ENCODE measurements at places on chromosomes 4 and X. TPM values are rescaled to one million over a fixed set of nuclear protein-coding genes. Genes with fewer than 3 reads are reported as not detected.

MTNR1A gene
- 1.6 TPM for total RNA-seq

GRCh38 chrX:9285342-9285771 lies 179.5 kb upstream of the TBL1X start:
- no peaks in the 10 kb centered on the region for H3K4me1 ChIP-seq
- DNase-seq, result no peak
- H3K27ac ChIP-seq, result no peak overlapping the region
- H3K4me3 ChIP-seq, result no peak overlapping the region
- H3K36me3 ChIP-seq, result no peaks in the 10 kb centered on the region

ADH1C gene
- 5.8 TPM for total RNA-seq

DNA sequence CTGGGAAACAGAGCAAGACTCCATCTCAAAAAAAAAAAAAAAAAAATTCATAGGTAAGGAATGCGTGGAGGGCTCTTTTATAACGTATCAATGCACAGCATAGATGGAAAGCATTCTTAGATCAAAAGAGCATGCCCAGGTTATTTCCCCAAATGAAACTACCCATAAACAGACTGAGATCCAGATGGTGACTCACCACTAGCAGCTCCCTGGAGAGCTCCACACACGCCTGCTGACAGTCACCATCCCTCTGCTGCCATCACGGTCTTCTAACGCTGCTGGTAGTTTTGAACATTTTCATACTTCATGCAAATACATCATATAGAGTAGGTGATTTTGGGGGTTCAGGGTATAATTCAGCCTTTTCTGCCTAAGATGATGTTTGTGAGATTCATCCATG lies 136.9 kb downstream of the ASMT start:
- H3K27me3 ChIP-seq, result no peaks in the 10 kb centered on the region
- H3K4me1 ChIP-seq, result no peaks in the 10 kb centered on the region
- H3K27ac ChIP-seq, result no peak overlapping the region
- no peak for DNase-seq
- no peak overlapping the region for H3K4me3 ChIP-seq

ETDB gene
- not detected for total RNA-seq

DNA sequence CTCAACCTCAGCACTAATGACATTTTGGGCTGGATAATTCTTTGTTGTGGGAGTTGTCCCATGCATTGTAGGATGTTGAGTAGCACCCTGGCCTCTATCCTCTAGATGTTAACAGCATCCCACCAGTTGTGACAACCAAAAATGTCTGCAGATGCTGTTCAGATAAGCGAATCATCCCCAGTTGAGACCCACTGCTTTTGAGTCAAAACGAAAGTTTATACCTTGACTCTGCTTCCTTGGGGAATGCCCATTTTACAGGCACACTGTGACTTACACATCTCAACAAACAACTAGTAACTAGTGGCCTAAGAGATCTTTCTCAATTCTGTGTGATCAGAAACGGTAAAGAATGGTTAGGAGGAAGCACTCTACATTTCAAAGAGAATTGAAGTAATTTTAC lies 37.0 kb downstream of the SEPSECS start:
- no peaks in the 10 kb centered on the region for H3K27me3 ChIP-seq
- H3K27ac ChIP-seq, result no peak overlapping the region
- H3K4me3 ChIP-seq, result no peak overlapping the region
- no peaks in the 10 kb centered on the region for H3K4me1 ChIP-seq

MXRA5 gene
- 1.9 TPM for total RNA-seq

CHIC2 gene
- total RNA-seq, result 16.5 TPM

- DNase-seq, result peak; percentile 8
- H3K27me3 ChIP-seq, result no peaks in the 10 kb centered on the region
- H3K4me3 ChIP-seq, result no peak overlapping the region
- H3K4me1 ChIP-seq, result no peaks in the 10 kb centered on the region
- H3K27ac ChIP-seq, result no peak overlapping the region
Observed at GRCh38 chr4:6011686-6012085, 6.5 kb downstream of the C4orf50 start.

SOX3 gene
- total RNA-seq, result not detected

DNA sequence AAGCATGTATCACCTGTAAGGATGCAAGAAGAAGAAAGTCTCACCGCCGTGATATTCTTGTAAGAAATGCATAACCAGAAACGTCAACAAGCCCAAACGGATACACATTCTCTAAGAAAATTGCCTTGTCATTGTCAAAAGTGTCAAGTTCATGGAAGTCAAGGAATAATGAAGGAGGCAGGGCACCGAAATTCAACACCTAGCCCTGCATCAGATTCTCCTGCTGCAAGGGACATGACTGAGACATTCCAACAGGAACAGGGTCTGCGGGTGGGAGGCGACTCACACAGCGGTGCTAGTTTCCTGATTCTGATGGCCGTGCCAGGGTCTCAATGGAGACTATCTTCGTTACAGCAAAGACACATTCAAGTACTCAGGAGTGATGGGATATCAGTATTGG lies 26.7 kb downstream of the IRF2 start:
- H3K4me1 ChIP-seq, result no peaks in the 10 kb centered on the region
- H3K4me3 ChIP-seq, result no peak overlapping the region
- no peak for DNase-seq
- H3K36me3 ChIP-seq, result peaks cover 4% of the 10 kb centered on the region
- no peak overlapping the region for H3K27ac ChIP-seq
- no peaks in the 10 kb centered on the region for H3K27me3 ChIP-seq

DNA sequence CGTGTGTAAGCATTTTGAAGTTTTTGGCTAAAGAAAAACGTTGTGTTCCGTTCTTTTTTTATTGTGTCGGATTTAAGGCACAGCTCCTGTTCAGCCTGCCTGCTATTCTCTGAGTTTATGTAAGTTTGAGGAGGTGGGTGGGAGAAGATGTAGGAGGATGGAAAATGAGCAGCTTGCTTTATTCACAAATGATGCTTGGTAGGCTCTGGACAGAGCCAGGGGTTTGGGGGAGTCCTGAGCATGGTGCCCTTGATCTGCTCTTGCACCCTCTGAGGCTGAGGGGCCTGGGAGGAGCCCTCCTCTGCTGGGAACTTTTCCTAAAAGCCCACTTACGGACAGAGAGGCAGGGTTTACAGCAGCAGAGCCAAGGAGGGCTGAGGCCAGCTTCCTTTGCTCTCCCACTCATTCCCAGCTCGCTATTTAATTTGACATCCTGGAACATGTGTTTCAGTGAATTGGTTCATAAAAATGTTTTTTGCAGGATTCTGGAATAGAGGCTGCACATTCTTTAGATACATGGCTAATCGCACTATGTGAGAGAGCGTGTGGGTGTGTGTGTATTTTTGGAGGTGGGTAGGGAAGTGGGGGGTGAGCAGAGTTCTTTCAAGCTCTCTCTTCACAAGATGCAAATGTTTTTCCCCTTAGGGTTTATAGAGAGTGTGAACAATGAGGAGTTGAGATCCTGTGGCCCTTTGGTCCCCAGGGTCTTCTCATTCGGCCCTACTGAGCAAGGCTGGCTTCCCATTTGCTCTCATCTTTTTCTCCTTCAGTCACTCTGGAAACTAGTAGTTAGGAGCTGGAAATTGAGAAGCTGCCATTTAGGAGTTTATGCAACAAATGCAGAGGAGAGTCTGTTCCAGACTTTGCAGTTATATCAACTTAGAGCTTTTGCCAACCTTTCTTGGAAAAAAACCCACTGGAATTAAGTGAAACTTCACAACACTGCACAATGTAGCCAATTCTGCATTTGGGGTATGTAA lies 32.1 kb downstream of the TMEM131L start:
- no peaks in the 10 kb centered on the region for H3K27me3 ChIP-seq
- peaks cover 9% of the 10 kb centered on the region for H3K4me1 ChIP-seq
- no peaks in the 10 kb centered on the region for H3K36me3 ChIP-seq
- no peak overlapping the region for H3K4me3 ChIP-seq
- DNase-seq, result no peak

DNA sequence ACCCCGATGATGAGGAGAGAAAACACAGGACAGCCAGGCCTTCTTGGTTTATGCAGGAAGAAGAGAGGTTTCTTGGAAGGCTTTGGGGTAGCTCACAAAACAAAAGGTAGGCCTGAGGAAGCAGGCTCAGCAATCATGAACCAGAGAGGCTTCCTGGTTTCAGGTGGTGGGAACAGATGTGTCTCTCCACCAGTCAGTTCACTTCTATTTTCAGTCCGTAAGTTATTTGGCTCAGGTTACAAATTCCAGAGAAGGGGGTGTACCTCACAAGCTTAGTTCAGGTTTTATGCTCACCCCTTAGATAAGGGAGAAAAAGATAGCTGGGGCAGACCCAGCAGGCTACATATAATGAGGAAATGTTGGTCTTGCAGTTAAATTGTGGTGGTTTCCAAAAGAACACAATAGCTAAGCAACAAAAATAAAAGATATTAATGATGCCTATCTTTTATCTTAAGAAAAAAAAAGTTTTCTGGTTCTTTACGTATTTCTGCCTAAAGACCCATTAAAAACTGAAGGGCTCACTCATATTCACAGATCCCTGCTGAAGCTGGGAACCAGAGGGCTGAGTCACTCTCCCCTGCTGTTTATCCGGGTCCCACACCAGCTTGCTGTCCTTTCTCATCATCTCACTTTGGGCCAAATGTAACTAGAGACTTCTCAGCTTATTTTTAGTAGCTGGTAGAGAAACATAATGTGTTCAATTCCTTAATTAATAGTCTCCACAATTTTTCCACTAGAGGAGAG lies 177.0 kb downstream of the CAMK2D start:
- H3K36me3 ChIP-seq, result no peaks in the 10 kb centered on the region
- no peaks in the 10 kb centered on the region for H3K27me3 ChIP-seq
- no peak for DNase-seq
- peaks cover 13% of the 10 kb centered on the region for H3K4me1 ChIP-seq
- peak overlapping the region; percentile 14 for H3K27ac ChIP-seq
- H3K4me3 ChIP-seq, result no peak overlapping the region

GRCh38 chr4:7364979-7365378 lies 69.8 kb downstream of the PSAPL1 start:
- H3K36me3 ChIP-seq, result no peaks in the 10 kb centered on the region
- H3K4me1 ChIP-seq, result no peaks in the 10 kb centered on the region
- no peak overlapping the region for H3K27ac ChIP-seq
- DNase-seq, result no peak
- no peak overlapping the region for H3K4me3 ChIP-seq

GDPD2 gene
- not detected for total RNA-seq

DNA sequence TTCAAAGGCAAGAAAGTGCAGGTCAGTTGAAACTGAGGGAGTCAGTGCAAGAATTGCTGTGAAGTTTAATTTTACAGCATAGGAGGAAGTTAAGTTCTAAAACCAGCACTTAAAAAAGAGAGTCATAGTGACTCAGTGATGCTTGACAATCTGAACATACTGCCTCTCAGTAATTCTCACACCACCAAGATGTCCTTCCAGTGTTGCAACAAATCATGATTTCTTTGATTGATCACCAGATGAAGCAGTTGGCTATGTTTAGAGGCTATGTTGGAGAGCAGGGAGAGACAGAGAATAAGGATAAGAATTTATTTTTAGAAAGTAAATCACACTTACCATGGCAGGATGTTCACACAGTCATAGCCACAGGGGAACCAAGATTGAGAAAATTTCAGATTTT lies 13.2 kb downstream of the TRIM2 start:
- peak overlapping the region; percentile 41 for H3K27ac ChIP-seq
- no peak overlapping the region for H3K4me3 ChIP-seq
- H3K27me3 ChIP-seq, result no peaks in the 10 kb centered on the region
- DNase-seq, result no peak
- peaks cover 10% of the 10 kb centered on the region for H3K36me3 ChIP-seq

- H3K4me3 ChIP-seq, result no peak overlapping the region
- H3K36me3 ChIP-seq, result no peaks in the 10 kb centered on the region
- no peak for DNase-seq
- H3K4me1 ChIP-seq, result no peaks in the 10 kb centered on the region
- no peak overlapping the region for H3K27ac ChIP-seq
Observed at GRCh38 chrX:8520791-8521190, 56.2 kb downstream of the VCX3B start.
